ENCODE measurements at places on chromosomes 16 and 17. TPM values are rescaled to one million over a fixed set of nuclear protein-coding genes. Genes with fewer than 3 reads are reported as not detected.

- H3K27ac ChIP-seq, result no peak overlapping the region
- no peaks in the 10 kb centered on the region for H3K4me1 ChIP-seq
- DNase-seq, result no peak
Measured at GRCh38 chr17:74257311-74257710, 16.7 kb upstream of the DNAI2 start.

The MAPT gene
- 0.41 TPM for total RNA-seq

The TMEM204 gene
- 22.1 TPM for total RNA-seq

The ACOX1 gene
- 17.9 TPM for total RNA-seq
